ENCODE measurements at places on chromosomes 3 and 15. TPM values are rescaled to one million over a fixed set of nuclear protein-coding genes. Genes with fewer than 3 reads are reported as not detected.

DNA sequence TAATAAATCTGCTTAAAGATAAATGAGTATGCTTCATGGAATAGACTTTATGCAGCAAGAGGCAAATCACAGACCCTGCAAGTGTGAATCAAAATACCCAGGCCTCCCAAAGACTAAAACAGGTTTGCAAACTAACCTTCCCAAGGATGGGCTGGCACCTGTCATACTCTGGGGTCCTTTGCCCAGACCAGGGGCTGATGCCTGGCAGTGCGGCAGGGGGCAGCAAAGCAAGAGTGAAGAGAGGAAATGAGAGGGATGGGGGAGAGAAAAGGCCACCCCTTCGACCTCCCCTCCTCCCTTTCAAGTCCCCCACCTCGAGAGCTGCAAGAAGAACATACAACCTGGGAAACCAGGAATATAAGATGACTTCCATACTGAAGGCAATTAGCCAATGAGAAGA is 31.8 kb downstream of the XXYLT1 start:
- DNase-seq, result no peak

GRCh38 chr3:119295816-119296726 is 1.9 kb downstream of the ARHGAP31 start:
- peak; percentile 13 for DNase-seq

- no peak for DNase-seq
These were observed 85.8 kb downstream of the ATP11B start for GRCh38 chr3:182879031-182879611.

GRCh38 chr3:27089068-27089467 is 280.1 kb downstream of the NEK10 start:
- DNase-seq, result no peak

The TRANK1 gene
- total RNA-seq, result 0.56 TPM

The RBM15B gene
- total RNA-seq, result 40.8 TPM

Measured in mammary epithelial cell (primary cell).